CD4-positive, alpha-beta T cell treated with Interleukin-6 for 4 hours (primary cell): ENCODE measurements at places on chromosomes 1 and 21.

- no peak for DNase-seq
Measured at GRCh38 chr1:212864201-212864600, 6.1 kb downstream of the FLVCR1 start.

GRCh38 chr1:19046972-19047731, 90.7 kb upstream of the IFFO2 start:
- DNase-seq = no peak

GRCh38 chr1:162117039-162117774, 47.7 kb downstream of the NOS1AP start:
- DNase-seq = no peak

- no peak for DNase-seq
Measured at GRCh38 chr1:200328379-200328778, 81.5 kb downstream of the ZNF281 start.

GRCh38 chr21:46171996-46172862, 12.0 kb downstream of the SPATC1L start:
- no peak for DNase-seq

GRCh38 chr1:181131255-181131941, 42.9 kb downstream of the IER5 start:
- DNase-seq = no peak

- no peak for DNase-seq
Measured at GRCh38 chr1:225889743-225890142, 797 bp upstream of the LEFTY1 start.

GRCh38 chr1:232213928-232214327, 416.0 kb downstream of the SIPA1L2 start:
- DNase-seq = no peak

- DNase-seq = no peak
Measured at GRCh38 chr1:59223198-59223597, 73.7 kb upstream of the FGGY start.

DNA sequence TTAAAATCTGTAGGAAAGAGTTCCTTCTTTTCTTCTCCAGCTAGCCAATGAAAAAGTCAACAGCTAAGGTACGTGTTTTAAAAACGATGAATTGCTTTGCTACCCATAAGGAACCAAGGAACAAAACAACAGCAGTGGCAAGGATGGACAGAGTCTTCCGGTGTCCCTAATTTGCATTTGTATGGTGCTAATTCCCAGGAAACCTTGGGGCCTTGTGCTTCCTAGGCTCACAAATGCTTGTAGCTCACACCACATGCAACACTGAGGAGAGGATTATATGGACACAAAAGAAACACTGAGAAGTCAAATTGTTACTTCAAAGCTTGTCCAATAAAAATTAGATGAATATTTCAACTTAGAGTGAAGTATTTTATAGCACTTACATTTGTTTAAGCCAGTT, 1.8 kb upstream of the PGBD5 start:
- DNase-seq = no peak

DNA sequence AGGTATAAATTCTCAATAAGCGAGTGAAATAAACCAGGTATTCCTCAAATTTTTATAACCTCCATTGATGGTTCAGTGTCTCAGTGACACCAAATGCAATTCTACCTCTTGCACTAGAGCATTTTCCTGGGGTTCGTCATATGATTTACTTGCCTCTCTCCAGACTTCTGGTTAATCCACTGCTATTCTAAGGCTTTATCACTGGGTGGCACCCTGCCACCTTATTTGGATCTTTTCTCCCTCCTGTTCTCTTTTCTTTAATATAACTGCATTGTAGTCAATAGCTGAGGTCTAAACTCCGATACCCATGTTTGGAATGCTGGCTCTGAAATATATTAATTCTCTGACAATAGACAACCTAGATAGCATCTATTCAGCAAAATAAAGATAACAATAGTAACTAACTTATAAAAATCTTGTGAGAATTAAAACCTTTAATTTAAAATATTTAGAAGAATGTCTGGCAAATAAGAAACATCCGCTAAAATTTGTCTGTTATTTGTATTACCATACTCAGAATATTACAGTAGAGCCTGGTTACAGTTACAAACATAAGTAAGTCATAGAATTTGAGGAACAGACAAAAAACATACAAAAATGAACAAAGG, 436.4 kb downstream of the PLA2G4A start:
- DNase-seq = no peak

DNA sequence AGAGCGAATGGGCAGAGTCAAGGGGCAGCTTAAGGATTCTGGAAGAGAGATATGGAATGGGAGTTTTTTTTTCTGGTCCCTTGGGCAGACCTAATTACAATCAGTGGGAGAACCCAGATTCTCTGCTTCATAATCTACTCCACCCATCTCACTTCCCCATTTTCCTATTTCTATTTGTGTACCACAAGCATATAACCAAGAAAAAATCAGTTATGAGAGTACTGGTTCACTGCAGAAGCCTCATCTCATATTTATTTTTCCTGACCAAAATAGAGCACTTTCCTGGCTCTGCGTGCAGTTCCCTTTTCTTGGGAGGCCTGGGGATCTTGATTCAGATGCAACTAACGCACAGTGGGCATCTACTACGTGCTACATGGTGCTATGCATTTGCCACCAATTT, 82.2 kb upstream of the SLFNL1 start:
- DNase-seq = no peak

- peak; percentile 52 for DNase-seq
Measured at GRCh38 chr1:1628754-1629429, 3.1 kb upstream of the MMP23B start.

DNA sequence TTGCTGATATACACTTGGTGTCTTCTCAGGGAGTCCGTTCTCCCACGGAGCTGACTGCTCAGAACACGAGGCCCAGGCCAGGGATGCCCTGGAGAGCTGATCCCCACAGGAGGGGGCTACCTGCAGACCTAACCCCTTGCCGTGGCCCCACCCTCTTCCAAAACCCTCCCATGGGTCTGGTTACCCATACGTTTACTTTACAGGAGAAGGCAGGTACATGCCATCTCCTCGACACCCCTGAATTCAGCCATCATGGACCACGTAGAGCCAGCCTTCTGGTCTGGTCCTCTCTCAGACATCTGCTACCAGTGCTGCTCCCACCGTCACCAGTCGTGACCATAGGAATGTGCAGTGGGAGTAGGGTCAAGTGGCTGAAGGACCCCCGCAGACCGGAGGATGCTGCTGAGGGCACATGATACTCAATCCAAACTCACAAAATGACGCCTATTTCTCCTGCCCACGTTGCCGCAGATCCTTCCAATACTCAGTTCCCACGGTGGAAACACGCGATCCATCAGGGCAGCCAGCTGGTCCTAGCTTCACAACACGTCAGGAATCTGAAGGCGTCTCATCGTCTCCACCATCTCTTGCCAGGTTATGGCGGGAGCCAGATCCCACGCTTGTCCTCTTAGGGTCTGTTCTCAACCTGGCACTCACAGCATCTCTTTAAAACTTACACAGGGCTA, 26.7 kb downstream of the PGBD5 start:
- no peak for DNase-seq

- DNase-seq = no peak
Measured at GRCh38 chr1:42403880-42404400, 23.3 kb downstream of the RIMKLA start.

GRCh38 chr1:51997974-51998382, 7.5 kb upstream of the RAB3B start:
- no peak for DNase-seq

DNA sequence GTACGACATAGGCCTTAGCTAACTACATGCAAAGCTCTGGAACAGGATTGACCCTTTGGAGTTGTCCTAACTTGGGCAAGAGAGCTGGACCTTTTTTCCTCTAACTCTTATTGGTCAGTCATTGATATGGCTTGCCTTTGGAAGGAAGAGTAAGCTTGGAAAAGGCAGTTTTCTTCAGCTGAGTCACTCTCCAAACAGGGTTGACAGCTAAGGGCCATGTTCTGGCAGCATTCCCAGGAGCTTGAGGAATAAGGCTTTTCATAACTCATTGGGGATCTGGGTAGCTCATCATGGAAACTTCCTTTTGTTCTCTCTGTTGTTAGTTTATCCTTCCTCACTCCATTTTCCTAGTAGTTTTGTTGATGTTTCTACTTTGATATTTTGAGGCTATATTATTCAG, 14.5 kb upstream of the ERRFI1 start:
- no peak for DNase-seq

- no peak for DNase-seq
Measured at GRCh38 chr1:155051342-155051776, 243 bp downstream of the ADAM15 start.

DNA sequence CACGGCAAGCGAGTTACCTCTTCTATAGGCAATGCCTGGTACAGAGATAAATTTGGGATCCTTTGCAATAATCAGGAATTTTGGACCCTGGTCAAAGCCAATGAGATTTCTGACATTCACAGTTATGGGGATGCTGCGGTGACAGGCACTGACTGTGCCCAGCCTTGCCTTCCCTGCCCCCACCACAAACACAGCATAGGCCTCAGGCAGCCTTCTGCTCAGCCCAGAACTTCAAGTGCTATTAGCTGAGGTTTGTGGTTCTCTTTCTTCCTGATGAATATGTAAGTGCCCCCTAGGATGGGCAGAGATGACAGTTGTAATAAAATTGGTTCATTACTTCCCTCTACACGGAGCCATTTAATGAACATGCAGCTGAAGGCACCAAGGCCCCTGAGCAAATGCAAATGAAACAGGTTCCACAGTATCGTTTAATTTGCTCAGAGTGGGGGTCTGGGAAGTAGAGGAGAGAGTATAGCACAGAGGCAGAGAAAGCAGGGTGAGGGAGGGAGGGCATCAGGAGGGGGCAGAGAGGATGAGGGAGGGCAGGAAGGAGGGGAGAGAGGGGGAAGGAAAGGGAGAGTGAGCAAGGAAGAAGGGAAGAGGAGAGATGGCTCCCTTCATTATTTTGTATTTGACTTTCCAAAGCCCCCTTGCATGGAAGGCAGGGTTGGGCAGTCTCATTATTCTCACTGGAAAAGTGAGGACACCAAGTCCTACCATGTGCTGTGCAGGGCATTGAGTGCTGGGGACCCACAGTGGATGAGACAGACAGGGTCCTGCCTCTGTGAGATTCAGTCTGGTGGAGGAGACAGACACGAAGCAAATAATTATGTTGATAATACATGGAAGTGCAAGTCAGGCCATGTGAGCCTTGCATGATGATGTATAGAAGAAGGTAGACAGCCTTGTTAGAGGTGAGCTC, 513.0 kb downstream of the PTPRU start:
- DNase-seq = no peak

GRCh38 chr1:12501661-12502060, 116.3 kb downstream of the DHRS3 start:
- DNase-seq = no peak

DNA sequence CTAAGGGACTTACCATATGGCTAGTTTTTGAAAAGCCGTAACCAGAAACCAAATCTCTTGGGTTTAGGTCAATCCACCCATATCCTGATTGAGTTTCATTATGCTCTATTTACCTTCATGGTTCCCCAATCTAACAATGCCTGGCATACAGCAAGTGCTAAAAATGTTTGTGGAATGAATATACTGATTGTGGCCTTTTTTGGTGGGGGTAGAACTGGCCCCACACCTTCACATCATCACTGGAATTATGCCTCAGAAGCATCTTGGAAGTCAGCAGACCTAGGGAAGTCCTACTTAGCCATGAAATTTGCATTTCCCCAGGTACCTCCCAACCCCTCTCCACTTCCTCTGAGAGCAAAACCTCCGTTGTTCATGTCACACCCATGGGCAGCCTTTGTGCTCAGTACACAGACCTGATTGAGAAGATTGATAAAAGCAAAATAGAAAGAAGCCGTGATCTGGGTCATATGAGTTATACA, 17.8 kb upstream of the SLAMF1 start:
- DNase-seq = peak; percentile 58

DNA sequence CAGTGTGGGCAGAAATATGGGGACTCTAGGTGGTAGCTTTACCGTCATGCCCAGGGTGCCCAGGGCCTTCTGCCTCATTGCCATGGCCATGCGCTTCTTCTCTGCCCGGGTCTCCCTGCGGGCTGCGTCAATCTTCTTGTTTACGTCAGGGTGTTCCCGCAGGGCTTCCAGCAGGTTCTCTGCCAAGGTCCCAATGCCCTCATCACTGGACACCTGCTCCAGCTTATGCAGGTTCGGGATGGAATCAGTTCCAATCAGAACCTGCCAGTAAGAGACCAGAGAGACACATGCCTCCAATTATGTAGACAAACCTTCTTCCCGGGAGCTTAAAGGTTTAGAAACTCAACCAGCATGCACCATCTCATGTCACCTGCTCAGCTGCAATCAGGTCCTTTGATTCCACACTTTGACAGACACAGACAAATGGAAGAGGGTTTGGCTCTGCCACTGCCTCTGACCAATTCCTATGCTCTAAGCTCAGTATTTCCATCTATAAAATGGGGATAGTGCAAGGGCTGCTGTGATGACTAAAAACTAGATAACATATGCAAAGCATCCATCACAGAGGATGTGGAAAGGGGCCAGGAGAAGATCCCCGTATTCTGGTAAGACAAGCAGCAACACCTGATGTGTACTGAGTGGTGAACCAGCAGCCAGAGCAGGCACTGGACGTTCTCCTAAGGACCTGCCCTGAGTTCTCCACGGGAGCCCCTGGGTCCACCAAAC, 121.2 kb downstream of the UBR4 start:
- DNase-seq = no peak

GRCh38 chr1:224643653-224644052, 27.5 kb downstream of the CNIH3 start:
- no peak for DNase-seq

DNA sequence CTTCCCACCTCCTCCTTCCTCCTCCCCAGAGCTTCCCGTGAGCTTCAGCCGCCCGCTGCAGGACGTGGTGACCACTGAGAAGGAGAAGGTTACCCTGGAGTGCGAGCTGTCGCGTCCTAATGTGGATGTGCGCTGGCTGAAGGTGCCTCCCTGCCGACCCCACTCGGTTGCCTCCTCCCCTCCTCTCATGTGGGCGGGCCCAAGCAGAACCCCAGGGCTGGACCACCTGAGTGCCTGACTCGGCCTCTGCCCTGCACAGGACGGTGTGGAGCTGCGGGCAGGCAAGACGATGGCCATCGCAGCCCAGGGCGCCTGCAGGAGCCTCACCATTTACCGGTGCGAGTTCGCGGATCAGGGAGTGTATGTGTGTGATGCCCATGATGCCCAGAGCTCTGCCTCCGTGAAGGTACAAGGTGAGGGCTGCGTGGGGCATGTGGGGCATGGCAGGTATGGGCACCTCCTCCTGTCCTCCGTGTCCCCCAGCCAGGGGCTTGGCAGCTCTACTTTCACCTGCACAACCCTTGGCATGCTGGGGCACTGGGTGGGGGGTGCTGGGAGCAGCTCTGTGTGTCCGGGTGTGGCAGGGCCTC, 69.2 kb downstream of the OBSCN start:
- DNase-seq = no peak

DNA sequence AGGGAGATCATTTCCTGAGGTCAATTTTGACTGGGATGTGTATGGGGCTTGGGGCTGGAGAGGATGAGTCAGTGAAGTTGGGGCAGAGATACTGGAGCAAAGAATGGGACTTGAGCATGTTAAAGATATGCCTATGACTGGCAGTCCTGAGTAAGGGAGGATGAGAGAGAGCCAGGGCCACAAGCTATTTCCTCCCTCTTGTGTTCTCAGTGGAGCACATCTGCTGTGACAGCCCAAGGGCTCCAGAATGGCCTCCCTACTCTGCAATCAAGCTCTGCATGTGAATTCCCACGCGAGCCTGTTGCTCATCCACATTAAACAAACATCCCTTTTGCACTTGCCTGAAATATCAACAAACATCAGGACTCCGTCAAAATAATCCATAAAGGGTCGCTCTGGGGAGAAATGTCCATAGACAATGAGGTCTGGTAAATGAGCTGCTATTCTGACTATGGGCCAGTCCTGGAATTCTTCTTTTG, 9.2 kb downstream of the ADCY10 start:
- DNase-seq = no peak
